HT1080 (cell line): ENCODE measurements at places on chromosomes 1 and 21. TPM values are rescaled to one million over a fixed set of nuclear protein-coding genes. Genes with fewer than 3 reads are reported as not detected.

DSCAM gene
- 0.03 TPM in 1 of 2 replicates, not detected in the other for total RNA-seq

- DNase-seq: peak; percentile 34
These were observed 1.0 kb downstream of the PLPP3 start for GRCh38 chr1:56578138-56578962.

DNA sequence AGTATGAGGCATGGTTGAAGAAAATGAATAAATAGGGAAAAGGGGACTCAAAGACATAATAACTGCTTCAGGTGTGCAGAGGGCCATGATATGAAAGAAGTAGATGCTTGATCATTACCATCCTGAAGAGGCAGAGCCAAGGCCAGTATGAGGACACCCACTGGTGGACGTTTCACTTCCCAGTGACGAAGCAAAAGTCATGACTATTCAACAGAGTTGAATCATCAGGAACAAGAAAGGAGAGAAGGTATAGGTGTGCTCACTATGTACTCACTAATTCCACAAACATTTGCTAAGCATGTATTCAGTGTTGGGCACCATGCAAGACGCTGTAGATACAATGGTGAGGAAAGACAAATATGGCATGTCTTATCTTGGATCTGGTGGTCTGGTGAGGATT is 319.2 kb upstream of the RUNX1 start:
- DNase-seq: no peak

FAM229A gene
- 1.2 and 1.9 TPM in 2 replicates for total RNA-seq

EPHA8 gene
- total RNA-seq: not detected in 2 replicates

DNA sequence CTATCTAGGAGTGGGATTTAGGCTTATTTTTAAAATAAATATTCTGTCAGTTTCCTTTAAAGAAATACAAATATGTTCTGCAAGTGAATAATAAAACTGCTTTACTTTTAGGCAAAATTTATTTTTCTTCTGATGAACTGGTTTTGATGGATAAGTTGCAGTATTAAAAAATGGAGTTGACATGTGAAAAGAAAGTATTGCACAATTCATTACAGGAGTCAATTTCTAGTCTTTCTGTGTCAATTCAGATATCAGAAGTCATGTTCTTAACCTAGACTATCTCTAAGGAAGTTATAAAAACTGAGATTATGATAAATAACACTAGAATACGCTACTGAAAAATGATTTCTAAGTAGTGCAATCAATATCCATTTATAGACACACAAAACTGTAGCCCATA is 270.2 kb upstream of the TMPRSS15 start:
- no peak for DNase-seq
